ENCODE measurements at places on chromosomes 5 and 9.

- DNase-seq = no peak
Observed at GRCh38 chr9:8053501-8053900, 253.9 kb upstream of the DMAC1 start.

GRCh38 chr5:175686826-175687225 lies 29.0 kb downstream of the HRH2 start:
- DNase-seq = no peak

DNA sequence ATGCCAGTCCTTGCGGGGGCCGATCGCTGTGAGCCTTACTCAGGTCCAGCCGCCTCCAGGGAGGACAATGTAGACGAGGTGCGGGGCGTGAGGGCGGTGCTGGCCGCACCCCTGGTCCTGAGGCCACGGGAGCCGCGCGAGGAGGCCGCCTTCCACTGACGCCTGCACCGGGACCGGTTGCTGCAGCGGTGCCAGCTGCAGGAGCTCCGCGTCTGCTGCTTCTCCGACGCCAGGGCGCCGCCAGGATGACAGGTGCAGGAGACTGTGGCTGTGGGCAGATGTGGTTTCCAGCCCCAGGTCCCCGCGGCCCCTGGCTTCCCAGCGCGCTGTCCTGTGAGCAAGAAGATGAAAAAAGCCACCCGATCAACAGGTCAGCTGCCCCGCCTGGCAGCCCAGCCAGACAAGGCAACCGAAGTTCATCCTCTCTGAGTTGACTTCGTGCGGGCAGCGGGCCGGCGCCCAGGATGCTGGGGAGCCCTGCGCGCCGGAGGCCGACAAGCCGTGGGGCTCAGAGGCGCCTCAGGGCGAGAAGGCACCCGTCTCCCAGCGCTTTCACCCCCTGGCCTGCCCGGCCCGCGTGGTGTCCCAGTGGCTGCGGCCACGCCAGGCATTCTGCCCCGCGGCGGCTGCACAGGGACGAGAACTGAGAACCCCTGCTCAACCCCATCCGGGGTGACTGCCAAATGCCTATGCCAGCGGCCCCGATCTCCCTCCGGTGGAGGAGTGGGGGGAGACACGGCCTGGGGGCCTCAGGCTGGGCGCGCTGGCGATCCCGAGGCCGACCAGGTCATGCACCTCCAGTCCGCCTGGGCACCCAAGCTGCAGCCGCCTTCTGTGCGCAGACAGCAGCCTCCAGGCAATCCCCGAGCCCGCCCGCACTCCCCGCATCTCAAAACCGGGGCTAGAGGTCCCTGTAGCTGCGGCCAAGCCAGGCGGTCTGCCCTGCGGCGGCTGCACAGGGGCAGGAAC lies 43.4 kb upstream of the BICD2 start:
- no peak for DNase-seq

GRCh38 chr5:181259974-181260719 lies 796 bp downstream of the TRIM52 start:
- DNase-seq = no peak

- DNase-seq = no peak
Observed at GRCh38 chr5:88502179-88503040, 233.8 kb upstream of the TMEM161B start.

Data from stimulated activated CD4-positive, alpha-beta T cell treated with anti-CD3 and anti-CD28 coated beads, Interleukin-1b, Interleukin-23, amount 100 ng/mL, for 1 hour (primary cell).